ENCODE measurements at places on chromosomes 6 and 20. TPM values are rescaled to one million over a fixed set of nuclear protein-coding genes. Genes with fewer than 3 reads are reported as not detected.

DNA sequence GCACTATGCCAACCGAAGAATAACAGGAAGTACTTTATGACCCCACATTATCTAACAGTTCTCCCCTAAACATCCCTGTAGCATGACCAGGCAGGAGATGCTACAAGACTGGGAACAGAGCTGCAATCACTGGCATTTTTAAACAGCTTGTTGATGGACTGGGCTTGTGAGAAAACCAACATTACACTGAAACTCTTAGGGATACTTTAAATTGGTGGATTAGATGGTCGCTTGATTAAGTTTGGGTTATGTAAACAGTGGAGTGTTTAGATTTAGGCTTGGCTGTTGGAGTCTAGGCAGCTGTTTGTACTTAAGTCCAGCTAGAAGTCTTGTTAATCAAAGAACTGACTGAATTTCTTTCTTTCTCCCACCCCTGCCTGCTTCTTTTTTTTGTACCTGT, 234.1 kb upstream of the BMP2 start:
- H3K4me1 ChIP-seq: no peaks in the 10 kb centered on the region
- H3K27ac ChIP-seq: no peak overlapping the region
- no peaks in the 10 kb centered on the region for H3K27me3 ChIP-seq
- no peak for DNase-seq

Gene MMS22L
- 2.1 TPM for total RNA-seq

DNA sequence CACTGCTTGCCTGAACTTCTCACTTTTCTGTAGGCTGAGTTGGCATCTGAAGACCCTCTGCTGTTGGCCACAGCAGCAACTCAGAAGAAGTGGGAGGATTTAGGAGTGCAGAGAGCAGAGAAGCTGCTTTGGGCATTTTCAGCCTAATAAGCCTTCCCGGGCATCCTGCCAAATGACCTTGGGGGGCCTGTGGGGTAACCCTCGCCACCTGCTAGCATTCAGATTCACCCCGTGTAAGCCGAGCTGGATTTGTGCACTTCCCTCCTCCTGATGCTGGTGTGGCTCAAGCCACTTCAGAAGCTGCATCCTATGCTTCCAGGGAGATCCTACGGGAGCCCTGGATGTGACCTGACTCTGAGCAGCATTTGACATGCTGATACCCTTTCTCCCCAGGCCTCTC, 114.8 kb downstream of the LRFN2 start:
- DNase-seq: no peak
- H3K4me1 ChIP-seq: peaks cover 2% of the 10 kb centered on the region
- H3K27me3 ChIP-seq: no peaks in the 10 kb centered on the region
- no peak overlapping the region for H3K4me3 ChIP-seq

Gene ECT2L
- total RNA-seq: not detected

DNA sequence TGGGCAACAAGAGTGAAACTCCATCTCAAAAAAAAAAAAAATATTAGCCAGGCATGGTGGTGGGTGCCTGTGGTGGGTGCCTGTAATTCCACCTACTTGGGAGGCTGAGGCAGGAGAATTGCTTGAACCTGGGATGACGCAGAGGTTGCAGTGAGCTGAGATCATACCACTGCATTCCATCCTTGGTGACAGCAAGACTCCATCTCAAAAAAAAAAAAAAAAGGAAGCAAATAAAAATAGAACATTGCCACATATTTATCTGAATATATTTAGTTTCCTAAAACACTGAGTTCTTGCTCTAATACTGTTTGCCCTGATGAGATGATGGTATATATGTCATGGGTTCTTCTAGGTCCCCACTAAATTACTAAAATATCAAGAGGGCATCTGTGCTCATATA, 28.4 kb downstream of the CASP8AP2 start:
- no peaks in the 10 kb centered on the region for H3K27me3 ChIP-seq
- H3K4me3 ChIP-seq: no peak overlapping the region
- DNase-seq: no peak
- no peak overlapping the region for H3K27ac ChIP-seq

DNA sequence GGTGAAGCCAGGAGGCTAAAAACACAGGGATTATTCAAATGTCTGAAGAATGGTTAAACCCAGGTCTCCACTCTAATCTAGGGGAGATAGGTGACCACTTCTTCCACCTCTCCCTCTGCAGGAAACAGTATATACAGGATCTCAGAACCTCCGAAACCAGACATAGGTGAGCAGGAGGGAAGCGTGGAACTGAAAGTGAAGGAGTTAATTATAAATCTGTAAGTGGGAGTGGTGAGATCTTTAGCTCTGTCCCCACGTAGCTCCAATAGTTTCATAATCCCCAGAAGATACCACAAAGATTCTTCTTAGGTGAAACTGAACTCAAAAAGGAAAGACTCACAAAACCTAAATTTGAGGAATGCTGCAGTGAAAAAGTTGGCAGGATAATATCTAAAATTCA, 76.8 kb downstream of the THEMIS start:
- no peak for DNase-seq
- no peaks in the 10 kb centered on the region for H3K36me3 ChIP-seq
- no peaks in the 10 kb centered on the region for H3K27me3 ChIP-seq
- no peaks in the 10 kb centered on the region for H3K4me1 ChIP-seq
- H3K27ac ChIP-seq: no peak overlapping the region

GRCh38 chr6:41182069-41183034, 18.6 kb downstream of the TREML2 start:
- H3K27me3 ChIP-seq: no peaks in the 10 kb centered on the region
- no peak overlapping the region for H3K4me3 ChIP-seq
- DNase-seq: no peak
- H3K36me3 ChIP-seq: no peaks in the 10 kb centered on the region
- no peak overlapping the region for H3K27ac ChIP-seq

GRCh38 chr20:44497761-44498160, 22.1 kb downstream of the TTPAL start:
- H3K4me1 ChIP-seq: peaks cover 42% of the 10 kb centered on the region
- peak overlapping the region; percentile 92 for H3K27ac ChIP-seq
- peaks cover 66% of the 10 kb centered on the region for H3K36me3 ChIP-seq

- no peak overlapping the region for H3K4me3 ChIP-seq
- H3K27me3 ChIP-seq: peaks cover 3% of the 10 kb centered on the region
- H3K27ac ChIP-seq: no peak overlapping the region
- DNase-seq: no peak
- no peaks in the 10 kb centered on the region for H3K36me3 ChIP-seq
Observed at GRCh38 chr6:7769702-7770101, 43.8 kb downstream of the BMP6 start.

GRCh38 chr6:133740218-133740617, 148.7 kb upstream of the TCF21 start:
- no peaks in the 10 kb centered on the region for H3K27me3 ChIP-seq
- no peak overlapping the region for H3K4me3 ChIP-seq
- H3K36me3 ChIP-seq: no peaks in the 10 kb centered on the region
- no peaks in the 10 kb centered on the region for H3K4me1 ChIP-seq

Gene BTNL2
- not detected for total RNA-seq

Gene FAM83C
- not detected for total RNA-seq

GRCh38 chr6:139883776-139884175, 509.3 kb upstream of the CITED2 start:
- H3K4me1 ChIP-seq: peaks cover 27% of the 10 kb centered on the region
- no peak overlapping the region for H3K4me3 ChIP-seq
- no peaks in the 10 kb centered on the region for H3K36me3 ChIP-seq
- no peaks in the 10 kb centered on the region for H3K27me3 ChIP-seq

DNA sequence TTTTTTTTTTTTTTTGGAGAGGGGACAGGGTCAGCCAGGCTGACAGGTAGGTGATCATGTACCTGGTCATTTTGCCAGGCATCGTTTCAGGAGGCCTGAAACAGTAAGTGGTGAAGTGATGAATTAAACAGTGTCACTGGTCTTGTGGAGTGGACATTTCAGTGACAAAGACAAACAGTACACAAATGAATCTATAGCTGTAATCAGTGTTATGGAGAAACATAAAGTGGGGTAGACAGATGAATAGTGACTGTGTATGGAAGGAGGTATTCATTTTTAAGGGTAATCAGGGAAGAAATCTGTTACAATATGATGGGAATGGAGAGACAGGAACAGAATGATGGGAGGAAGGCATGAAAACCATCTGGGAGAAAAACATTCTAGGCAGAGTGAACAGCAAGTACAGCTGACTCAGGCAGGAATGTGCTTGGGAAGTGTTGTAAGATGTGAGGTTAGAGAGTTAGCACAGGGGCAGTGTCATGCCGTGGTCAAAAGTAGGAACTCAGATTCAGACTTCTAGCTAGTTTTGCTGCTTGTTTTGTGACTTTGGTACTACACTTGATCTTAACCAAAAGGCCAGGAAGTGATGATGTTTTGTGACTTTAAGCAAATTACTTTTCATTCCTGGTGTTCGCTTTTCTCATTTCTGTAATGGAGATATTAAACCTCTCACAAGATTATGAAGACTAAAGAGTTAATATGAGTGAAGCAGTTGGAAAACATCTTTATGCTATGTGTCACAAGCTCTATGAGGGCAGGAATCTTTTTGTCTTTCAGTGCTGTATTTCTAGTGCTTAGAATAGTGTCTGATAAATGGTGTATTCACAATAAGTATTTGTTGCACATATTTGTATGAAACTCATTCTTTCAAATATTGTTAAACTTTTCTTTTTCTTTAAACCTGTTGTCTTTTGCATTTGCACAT, 43.4 kb downstream of the QKI start:
- DNase-seq: peak; percentile 63
- no peaks in the 10 kb centered on the region for H3K27me3 ChIP-seq
- H3K4me1 ChIP-seq: peaks cover 96% of the 10 kb centered on the region
- H3K27ac ChIP-seq: peak overlapping the region; percentile 83

Measured in gastrocnemius medialis (tissue), 4 donors.